ENCODE measurements at places on chromosomes 11 and 22.

GRCh38 chr11:130705670-130706421 is 210.4 kb downstream of the SNX19 start:
- no peak for DNase-seq

- DNase-seq = no peak
These were observed 388.0 kb downstream of the DYNC2H1 start for GRCh38 chr11:103497268-103497667.

DNA sequence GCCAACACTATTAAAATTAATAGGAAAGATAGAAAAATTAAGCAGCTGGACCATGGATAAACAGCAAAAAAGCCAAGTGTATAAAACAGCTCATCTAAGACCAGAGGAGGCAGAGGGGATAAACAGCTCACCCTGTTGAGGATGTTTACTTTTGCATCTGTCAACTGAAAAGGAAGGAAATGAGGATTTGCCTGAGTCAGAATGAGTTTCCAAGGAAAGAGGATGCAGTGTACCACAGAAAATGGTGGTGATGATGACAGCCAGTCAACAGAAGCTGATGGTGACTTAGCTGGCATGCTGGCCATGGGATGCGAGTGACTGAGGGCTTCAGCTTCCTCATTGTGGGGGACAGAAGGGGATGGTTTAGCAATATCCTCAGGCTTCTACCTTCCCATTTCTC is 183.5 kb downstream of the KIRREL3 start:
- DNase-seq = no peak

- DNase-seq = no peak
These were observed 1917.0 kb downstream of the LRRC4C start for GRCh38 chr11:39542460-39542859.
